Skeletal muscle tissue (tissue), 5 donors: ENCODE measurements at places on chromosomes 5 and 9. TPM values are rescaled to one million over a fixed set of nuclear protein-coding genes. Genes with fewer than 3 reads are reported as not detected.

The PDCD1LG2 gene
- 3.7 TPM for total RNA-seq

The GNA14 gene
- total RNA-seq: 3.7 TPM

The ELAVL2 gene
- total RNA-seq: 3.1 TPM

The CCNJL gene
- total RNA-seq: 3.1 TPM

The FSTL4 gene
- 1.0 TPM for total RNA-seq

The CACNA1B gene
- total RNA-seq: under 0.01 TPM

The MYMK gene
- 8.9 TPM for total RNA-seq

The CORO2A gene
- total RNA-seq: under 0.01 TPM

The AUH gene
- 21.9 TPM for total RNA-seq

The IFNK gene
- not detected for total RNA-seq

The ARL14EPL gene
- not detected for total RNA-seq
